ENCODE measurements at places on chromosomes 1 and 21.
A peak's percentile ranks its signal among the peaks of the same experiment; 100 is the strongest.

DNA sequence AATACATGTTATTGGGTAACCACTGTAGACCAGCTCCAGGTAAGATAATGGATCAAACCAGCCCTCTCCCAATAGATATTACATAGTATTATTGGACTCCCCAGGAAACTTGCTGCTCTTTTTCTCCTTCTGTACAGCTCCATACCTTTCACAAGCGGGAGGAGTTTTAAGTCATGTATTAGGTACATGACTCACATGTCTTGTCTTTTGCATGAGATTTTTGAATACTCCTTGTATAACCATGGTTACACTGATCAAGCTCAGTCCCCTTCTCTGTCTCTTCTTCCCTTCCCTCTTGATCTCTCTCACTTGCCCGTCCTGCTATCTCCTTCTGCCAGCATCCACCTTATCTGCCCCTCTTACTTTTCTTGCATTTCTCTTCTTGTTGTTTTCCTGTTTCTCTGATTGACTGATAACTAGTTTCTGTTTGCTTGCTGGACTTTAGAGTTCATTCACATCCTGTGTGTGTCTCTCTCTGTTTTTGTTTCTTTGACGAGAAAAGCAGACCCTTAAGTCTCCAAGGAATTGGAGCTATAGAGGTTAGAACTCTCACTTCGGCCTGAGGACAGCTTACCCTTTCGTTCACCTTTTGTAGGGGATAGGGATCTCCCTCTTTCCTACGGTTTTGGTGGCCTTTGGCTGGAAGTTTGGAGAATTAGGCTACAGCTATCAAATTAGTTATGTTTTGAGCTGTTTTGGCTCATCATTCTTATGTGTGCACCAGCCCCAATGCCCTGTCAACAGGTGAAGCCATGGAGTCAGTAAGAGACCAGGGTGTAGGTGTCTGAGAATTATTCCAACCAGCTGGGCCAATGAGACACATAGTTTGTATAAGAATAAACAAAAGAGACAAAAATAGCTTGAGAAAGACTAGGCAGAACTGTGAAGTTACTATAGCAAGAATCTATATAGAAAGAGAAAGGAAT, 49.0 kb upstream of the ASB17 start:
- DNase-seq = no peak

GRCh38 chr1:116154536-116154935, 43.3 kb downstream of the MAB21L3 start:
- DNase-seq = no peak

- DNase-seq = no peak
Measured at GRCh38 chr1:223052931-223053330, 90.1 kb downstream of the TLR5 start.

DNA sequence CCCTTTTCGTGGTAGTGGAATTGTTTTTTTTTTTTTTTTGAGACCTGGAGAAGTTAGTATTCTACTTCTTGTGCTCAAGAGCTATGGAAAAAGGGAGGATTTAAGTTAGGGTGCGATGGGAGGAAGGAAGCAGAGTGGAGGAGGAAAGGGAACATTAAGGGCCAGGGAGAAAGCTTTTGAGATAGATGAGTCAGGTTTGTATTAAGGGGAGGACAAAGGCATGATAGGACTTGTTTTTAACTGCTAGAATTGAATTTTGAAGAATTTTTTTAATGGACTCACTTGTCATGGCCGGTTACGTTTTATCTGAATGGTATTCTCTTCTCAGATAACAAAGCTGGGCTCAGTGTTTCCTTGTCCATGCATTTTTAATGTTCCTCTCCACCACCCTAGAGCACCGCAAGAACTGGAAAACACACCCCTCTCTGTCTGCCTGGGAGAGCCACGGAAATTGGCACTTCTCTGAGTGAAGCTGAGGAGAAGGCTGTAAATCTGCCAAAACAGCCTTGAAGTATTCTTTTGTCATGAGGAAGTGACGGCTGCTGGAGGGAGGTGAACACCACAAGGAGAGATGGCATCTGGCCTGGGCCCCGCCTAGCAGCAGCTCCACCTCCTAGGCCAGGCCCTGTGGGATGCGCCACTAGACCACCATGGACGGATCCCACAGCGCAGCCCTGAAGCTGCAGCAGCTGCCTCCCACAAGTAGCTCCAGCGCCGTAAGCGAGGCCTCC, 3.5 kb downstream of the NIPAL3 start:
- DNase-seq = peak; percentile 24

- DNase-seq = no peak
Measured at GRCh38 chr21:43859747-43860214, 5.2 kb upstream of the AGPAT3 start.
